ENCODE measurements at places on chromosomes 11 and 22.

DNA sequence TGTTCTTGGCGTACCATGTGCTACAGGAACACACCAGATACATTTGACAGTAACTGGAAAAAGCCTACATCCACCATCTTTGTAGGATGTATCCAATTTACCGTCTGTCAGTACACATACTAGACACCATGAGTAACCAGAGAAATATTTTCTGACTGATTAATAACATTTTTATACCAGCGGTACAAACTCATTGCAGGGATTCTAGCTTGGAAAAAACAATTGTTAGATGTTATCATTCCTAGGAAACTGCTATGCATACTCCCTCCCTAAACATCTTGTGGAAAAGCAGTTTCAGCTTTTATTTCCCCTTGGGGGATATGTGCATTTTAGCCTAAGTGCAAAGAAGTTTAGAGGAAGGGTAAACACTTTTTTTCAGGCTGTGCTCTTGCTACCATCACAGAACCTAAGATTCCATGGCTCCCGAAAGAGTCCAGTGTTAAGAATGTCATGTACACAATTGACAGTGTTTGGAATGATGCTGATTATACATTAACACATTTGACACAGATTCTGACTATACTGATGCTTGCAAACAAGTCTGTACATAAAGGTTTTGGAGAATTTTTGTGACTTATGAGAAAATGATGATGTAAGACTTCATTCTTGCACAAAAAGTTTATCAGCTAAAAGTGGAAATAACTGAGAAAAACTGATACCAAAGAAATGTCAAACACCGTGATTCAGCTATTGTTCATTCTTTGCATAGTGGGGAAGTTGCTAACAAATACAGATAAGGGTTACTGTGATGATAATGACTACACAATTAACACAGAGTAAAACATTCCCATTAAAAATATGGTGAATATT lies 23.7 kb downstream of the NCF4 start:
- DNase-seq = no peak

DNA sequence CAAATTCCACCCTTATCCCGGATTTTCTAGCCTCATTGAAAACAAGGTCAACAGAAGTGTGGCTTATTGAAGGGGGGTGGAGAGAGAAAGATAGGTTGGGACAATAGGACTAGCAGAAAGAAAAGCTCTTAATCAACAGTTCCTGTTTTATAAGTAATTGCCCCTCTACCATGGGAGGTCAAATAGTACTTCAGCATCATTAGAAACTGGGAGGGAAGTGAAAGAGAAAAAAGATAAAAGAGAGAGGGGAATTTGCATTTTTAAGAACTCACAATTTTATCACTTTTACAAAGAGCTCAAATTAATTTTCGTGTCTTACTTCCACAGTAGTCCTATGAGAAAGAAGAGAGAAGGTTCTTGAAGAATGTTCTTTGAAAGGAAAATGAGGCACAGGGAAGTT lies 89.2 kb downstream of the AMOTL1 start:
- DNase-seq = no peak

DNA sequence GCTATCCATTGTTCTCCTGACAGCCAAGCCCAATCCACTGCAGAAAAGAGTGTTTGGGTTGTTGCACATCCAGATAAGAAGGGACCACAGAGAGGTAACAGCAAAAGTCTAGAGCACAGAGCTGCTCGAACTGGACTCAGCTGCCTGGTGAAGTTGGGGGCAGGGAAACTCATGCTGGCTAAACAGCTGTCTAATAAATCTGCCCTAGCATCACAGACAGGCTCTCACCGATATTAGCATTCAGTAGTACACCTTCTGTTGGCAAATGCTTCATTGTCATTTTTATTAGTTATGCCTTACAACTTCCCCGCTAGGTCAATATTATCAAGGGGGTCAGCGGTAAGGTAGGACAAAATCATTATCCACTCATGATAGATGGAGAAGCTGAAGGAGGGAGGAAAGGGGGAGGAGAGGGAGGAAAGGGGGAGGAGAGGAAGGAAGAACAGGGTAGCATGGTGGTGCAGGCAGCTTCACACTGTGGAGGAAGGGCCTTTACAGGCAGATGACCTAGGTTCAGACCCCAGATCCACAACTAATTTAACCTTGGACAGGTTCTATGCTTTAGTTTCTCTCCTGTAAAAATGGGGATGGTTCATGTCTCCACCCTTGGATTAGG lies 102.7 kb downstream of the LARGE1 start:
- DNase-seq = no peak

GRCh38 chr11:118918128-118918685 lies 7.5 kb downstream of the BCL9L start:
- DNase-seq = no peak

- DNase-seq = no peak
Measured at GRCh38 chr22:44336962-44337677, 24.4 kb upstream of the SHISAL1 start.

- DNase-seq = no peak
Measured at GRCh38 chr22:37057226-37057625, 5.7 kb downstream of the KCTD17 start.

GRCh38 chr11:19853016-19853415 lies 140.4 kb downstream of the NAV2 start:
- no peak for DNase-seq

GRCh38 chr11:1077033-1077416 lies 2.4 kb downstream of the MUC2 start:
- no peak for DNase-seq

DNA sequence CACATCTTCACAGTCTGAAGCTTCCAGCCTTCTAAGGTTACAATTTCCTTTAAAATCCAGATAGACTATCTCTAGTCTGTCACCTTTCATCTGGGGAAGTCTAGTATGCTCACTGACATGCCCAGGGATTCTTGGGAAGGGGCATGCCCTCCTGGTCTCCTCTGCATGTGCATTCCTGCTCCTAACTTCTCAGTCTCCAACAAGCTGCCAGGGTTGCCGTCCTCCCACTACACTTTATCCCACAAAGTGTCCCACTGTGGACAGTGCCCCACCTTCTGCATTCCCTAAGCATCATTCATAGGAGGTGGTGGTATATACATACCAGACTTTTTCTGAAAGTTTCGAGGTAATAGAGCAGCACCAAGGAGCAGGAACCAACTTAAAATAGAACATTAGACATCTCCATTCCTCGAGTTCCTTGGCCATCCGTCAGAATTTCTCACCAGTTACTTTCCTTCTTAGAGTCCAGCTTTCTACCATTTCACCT lies 28.7 kb downstream of the EIF3F start:
- DNase-seq = no peak

Measured in HTR-8/SVneo (cell line).